Esophagus squamous epithelium (tissue), 5 donors: ENCODE measurements at places on chromosomes 1 and 21.

DNA sequence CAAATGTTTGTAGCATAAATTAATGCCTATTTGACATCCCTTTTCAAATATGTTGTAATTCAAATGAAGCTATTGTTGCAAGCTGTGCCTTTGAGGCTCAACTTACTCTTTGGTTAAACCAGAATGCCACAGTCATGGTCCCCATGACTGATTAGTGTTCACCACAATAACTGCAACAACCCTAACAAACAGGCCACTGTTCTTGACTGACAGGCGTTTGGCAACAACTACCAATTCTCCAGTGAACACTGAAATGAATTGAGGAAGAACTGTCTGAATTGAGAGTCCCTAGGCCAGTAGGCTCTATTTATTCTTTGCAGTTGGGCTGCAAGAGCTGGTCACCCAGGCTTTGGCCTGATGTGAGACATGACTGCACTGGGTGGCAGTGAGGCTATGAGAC lies 6.6 kb upstream of the TMEM167B start:
- DNase-seq = no peak

- DNase-seq = no peak
Observed at GRCh38 chr1:151196292-151196800, 2.0 kb upstream of the PIP5K1A start.

- DNase-seq = no peak
Observed at GRCh38 chr1:2427976-2428375, 15.6 kb upstream of the PEX10 start.

DNA sequence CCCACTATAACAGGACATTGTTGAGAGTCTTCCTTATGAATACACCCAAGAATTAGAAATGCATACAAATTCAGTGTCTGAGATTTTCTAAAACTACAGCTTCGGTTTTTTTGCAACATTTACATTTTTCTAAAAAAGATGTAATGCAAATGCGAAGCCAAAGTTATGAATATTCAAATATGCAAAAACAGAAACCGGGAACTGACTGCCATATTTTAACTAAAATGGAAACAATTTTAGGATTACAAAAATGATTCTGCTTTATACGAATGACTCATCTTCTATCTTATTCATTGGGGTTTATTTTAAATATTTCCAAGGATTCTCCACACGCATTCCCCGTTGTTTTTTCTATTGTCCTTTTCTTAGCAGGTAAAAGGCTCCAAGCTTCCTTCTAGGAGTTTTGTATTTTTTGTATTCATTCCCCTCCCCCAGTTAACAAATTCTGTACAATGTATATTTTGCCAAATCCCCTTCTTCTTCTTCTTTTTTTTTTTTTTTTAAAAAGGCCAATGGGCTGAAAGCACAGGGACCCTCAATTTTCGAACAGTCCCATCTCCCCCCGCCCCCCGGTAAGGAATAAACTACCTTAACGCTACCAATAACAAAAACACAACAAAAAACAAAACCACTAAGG lies 1.0 kb downstream of the ARPC5 start:
- DNase-seq = no peak
